CD14-positive monocyte (primary cell): ENCODE measurements at places on chromosomes 7 and 10. TPM values are rescaled to one million over a fixed set of nuclear protein-coding genes. Genes with fewer than 3 reads are reported as not detected.

The MEIG1 gene
- polyA plus RNA-seq = 0.47 TPM

The IMPDH1 gene
- 259 and 302 TPM in 2 replicates for polyA plus RNA-seq

The MMD2 gene
- polyA plus RNA-seq = not detected in 2 replicates

DNA sequence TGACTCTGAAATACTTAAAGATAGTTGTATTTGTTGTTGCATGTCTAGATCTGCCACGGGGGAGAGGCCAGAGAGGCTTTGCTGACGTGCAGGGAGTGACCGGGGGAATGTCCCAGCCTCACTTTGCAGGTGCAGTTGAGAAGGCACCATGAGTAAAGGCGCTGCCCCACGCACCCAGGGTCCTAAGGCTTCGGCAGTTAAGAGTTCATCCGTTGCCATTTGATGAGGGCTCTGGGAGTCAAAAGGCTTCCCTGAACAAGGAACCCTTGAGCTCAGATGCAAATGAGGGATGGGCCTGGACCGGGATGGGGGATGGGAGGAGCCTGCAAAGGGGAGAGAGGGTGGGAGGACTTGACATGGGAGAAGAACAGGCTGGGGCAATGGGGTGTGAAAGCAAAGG, 20.4 kb downstream of the PPP2R2D start:
- no peak for DNase-seq

DNA sequence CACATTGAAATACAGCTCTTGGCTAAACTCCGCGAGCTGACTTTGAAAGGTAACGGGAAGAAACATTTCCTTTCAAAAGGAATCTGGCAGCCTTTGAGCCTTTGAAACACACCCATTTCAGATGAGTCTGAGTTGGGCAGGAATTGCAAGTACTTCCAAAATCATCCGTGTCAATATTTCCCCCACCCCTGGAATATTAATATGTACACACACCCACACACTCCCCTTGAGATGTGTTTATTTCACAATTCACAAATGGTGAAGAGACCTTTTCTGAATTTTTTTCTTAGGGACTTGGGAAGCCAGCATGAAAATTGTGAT, 438.7 kb upstream of the NRP1 start:
- no peak for DNase-seq

- DNase-seq = no peak
Observed at GRCh38 chr7:46197785-46198540, 276.9 kb upstream of the IGFBP3 start.

- DNase-seq = no peak
Observed at GRCh38 chr10:104577861-104578521, 63.1 kb upstream of the SORCS3 start.

GRCh38 chr10:61744469-61744868, 81.7 kb downstream of the CABCOCO1 start:
- no peak for DNase-seq

GRCh38 chr7:29116361-29117200, 29.8 kb downstream of the CPVL start:
- DNase-seq = no peak

GRCh38 chr10:20369863-20370736, 527.0 kb downstream of the NEBL start:
- DNase-seq = no peak

GRCh38 chr7:125195156-125195555, 265.5 kb upstream of the POT1 start:
- DNase-seq = no peak

DNA sequence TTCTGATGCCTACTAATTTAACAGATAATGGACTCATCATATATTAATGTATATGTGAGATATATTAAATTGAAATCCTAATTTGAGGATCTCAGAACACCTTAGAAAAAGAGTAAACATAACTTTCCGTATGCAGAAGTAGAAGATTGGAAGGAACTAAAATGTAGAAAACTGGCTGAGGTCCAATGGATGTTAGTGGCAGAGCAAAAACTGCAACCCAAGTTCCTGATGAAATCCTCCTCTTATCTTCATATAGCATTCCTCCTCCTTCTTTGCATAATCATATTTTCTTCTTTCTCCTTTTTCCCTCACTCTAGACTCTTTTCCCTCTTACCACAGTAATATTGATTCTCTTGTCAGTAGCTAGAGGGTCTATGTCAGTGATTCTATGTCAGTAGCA, 6.0 kb downstream of the INA start:
- DNase-seq = no peak

DNA sequence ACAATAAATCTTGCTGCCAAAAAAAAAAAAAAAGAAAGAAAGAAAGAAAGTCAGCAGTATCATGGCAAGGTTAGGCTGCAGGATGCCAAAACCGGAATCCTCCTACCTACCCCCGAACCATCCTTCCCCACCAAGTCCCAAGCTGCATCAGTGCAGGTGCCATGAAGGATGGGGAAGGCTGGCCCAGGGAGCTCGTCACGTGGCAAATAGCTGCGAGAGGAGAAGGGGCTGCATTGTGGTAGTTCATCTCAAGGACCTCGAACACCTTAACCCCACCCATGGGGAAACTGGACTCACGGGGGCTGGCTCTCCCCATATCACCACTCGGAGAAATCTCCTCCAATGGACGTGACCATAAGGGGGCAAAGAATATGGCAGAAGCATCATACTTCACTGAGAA, 86.2 kb downstream of the TACC2 start:
- no peak for DNase-seq

- DNase-seq = no peak
Observed at GRCh38 chr10:83533290-83533689, 606.0 kb upstream of the GHITM start.

GRCh38 chr10:68075550-68076004, 494 bp upstream of the HERC4 start:
- no peak for DNase-seq

GRCh38 chr10:106038246-106038645, 1126.3 kb downstream of the SORCS1 start:
- DNase-seq = no peak
